ENCODE measurements at places on chromosomes 6 and 20.

- DNase-seq: peak; percentile 9
Observed at GRCh38 chr20:62030834-62031434, 34.7 kb downstream of the TAF4 start.

DNA sequence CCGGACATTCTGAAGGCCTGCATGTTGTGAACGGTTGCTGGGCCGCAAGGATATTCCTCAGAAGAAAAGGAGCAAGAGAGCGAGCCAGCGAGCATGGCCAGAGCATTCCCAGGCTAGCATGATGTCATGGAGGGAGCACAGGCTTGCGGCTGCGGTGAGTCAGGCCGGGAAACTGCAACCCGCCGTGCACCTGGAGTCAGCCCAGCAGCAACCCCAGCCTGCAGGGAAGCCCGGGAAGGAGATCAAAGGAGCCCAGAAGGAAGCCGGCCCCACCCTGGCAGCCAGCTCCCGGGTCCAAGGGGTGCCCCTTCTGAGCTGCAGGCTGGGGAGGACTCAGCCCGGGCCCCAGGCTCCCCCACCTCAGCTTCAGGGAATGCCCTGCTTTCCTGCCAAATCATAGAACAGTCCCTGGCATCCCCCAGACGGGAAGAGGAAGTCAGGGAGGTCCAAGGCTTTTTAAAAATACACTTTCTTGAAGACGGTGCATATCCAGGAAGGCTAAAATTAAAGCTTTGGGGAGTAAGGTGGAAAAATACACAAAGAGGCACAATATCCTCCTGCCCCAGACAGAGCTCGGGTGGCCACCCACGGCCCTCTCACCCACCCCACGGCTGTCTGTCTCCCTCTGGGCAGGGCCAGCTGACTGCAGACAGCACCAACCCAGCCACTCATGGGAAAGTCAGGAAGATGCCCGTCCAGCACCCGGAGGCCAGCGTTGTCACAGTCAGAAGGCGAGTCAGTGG is 53.7 kb downstream of the BMP7 start:
- no peak for DNase-seq

DNA sequence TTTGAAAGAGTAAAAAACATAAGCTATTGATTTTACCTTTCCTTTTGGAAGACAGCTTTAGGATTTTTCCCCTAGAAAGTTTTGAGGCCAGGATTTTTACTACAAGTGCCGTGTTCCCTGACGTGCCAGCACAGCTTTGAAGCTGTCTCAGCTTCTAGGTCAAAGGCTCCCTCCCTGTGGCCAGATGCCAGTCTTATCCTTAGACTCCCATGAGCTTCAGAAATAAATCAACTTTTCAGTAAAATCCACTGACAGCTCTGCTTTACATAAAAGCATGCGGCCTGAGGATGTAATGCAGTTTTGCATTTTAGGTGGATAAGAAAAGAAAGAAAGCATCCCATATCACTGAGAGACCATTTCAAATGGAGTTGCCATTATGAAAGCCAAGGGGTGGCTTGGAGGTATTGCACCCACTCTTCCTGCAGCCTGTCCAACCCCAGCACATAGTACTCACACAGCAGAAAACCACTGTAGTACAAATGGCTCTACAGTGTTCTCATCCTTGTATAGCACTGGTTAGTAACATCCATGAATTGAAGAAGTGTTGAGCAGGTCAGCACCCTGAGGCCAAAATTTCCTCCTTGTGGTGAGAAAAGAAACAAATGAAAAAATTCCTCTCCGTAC is 15.2 kb upstream of the ATXN1 start:
- no peak for DNase-seq

GRCh38 chr6:2196079-2196679 is 49.2 kb downstream of the GMDS start:
- DNase-seq: no peak

DNA sequence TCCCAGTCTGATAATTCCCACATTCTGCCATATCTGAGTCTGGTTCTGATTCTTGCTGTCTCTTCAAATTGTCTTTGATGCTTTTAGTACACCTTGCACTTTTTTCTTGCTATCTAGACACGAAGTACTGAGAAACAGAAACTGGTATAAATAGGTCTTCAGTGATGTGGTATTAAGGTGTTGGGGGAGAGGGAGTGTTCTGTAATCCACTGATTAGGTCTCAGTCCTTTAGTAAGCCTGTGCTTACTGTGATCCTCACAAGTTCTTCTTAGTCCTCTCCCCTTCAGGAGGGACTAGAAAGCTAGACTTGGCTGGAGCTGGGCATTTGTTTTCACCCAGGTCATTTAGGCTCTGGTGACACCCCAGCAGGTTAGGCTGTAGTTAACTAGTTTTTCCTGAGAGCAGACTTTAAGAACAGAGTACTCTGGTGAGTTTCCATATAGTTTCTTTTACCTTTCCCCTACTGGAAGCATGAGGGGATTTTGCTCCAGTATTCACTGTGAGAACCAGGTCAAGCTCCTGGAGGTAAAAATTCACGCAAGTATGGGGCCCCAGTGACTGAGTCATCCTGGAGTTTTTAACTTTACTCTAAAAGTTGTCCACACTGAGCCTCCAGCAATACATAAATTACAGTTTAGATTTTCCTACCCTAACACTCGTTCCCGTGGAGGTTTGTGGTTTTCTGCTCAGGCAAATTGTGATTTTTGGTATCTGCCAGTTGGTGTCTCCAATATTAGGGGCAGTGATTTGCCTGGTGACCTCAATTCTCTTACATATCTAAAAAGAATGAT is 154.6 kb downstream of the CDKAL1 start:
- no peak for DNase-seq

- DNase-seq: no peak
Observed at GRCh38 chr6:162076816-162077215, 650.8 kb downstream of the PRKN start.

DNA sequence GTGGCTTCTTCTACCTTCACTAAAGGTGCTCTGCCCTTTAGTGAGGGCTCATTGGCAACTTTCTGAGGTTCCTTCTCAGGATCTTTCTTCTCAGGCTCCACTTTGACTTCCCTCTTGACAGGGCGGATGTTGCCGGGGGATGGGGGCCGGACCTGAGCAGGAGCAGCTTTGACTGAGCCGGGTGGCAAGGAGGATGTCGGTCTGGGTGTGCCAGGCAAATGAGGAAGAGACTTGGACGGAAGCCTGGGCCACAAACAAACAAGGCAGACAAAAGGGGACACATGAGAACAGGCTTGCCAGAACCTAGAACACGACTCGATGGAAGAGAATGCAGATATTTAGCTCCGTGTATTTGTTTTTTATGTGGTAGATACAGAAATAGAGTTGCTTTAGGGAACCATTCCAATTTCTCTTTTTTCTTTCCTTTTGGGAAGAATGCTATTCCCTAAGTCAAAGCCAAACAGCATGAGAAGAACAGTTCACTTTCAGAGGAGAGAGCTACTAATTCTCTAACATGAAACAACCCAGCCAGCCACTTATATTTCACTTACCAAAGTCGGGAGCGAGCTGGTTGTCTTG is 76.2 kb upstream of the BCLAF1 start:
- DNase-seq: no peak

- DNase-seq: no peak
Observed at GRCh38 chr6:157985378-157986155, 3.9 kb downstream of the SYNJ2 start.

DNA sequence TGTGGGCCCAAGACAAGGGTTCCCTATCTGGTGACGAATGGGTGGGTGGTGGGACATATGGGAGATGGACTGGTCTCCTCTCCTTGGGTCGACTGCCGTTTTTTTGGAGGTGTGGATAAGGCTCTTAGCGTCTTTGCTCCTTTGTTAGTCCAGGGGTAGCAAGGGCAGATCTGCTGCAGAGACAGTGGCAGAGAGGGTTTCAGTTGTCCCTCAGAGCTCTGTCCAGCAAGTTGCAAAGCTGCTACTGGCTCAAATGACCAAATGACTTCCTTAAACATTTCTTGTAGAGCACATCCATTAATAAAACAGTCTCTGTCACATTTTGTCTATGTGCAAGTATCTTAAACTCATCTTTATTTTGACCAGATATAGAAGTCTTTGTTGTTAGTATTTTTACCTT is 508.0 kb upstream of the ADGRB3 start:
- no peak for DNase-seq

- no peak for DNase-seq
Observed at GRCh38 chr6:6858533-6858982, 249.2 kb upstream of the RREB1 start.

GRCh38 chr6:10215326-10216110 is 199.4 kb downstream of the TFAP2A start:
- no peak for DNase-seq

DNA sequence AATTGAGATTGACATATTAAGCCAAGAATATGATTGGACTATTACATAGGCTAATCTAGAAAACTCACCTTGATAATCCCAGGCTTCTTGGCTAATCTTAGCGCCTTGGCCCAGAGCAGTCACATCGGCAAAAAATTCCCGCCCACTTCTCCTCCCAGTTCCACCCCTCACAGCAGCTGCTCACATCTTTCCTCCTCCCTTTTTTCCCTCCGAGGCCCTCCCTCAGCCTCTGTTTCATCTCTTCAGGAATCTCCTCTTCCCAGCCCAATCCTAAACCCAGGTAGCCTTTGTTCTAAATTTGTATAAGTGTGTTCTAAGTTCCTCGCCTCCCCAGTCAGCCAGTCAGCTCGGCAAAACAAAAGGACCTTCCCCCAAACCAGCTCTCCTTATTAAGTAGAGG is 184.3 kb downstream of the PRKN start:
- no peak for DNase-seq

DNA sequence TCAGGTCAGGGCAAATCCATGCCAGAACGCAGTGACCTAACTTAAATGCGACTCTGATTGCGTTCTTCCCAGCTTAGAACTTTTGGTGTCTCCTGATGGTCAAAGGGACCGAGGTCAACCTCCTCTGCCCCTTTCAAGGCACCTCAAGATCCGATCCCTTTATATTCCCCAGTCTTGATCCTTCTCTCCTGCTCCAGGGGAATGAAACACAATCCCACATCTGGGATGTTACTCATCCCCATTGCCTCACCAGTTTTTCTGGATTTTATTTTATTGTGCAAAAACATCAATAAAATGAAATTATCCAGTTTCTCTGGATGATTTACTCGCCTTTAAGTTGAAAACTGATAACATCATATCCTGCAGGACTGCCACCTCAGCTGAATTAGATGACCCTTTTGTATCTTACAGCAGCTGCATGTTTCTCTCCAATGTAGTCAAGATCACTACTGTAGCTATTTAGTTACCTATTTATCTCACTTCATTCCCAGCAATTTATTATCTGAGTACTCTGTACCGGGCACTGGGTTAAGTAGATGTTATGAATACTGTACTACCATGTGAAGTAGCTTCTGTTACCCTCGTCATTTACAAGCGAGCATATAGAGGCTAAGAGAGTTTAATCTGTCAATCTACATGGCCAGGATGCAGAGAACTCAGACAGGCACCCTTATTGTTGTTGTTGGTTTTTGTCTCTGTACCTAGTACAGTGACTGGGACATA is 44.0 kb downstream of the IRAK1BP1 start:
- DNase-seq: no peak

DNA sequence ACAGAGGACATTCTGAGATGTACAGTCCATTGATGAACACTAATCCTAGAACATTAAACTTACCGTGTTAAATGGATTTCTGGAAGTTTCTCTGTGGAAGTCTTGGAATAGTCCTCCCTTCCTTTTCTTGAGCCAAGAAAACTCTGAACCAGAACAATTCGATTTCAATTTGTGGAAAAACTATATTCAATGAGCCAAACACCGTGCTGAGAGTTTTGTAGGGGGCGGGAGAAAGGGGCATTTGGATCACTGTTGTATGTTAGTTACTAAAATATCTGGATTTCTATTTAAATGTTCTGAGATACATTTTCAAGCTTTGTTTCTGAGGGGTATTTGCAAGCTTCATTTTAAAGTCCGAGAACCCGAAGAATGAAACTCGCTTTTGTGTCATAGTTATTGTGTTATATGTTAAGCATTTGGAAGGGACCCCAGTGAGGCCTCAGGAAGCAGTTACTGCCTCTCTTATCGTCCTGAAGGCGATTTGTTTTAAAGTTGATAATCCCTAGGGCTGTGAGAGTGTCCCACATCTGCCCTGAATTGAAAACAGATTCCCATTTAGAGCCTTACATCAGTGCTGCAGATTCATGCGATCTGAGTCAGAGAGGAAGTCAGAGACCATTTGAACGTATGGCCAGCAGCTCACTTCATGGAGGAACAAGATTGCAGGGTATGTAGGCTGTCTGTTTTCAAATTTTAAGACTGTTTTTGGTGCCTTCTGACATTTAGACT is 70.8 kb upstream of the SASH1 start:
- DNase-seq: no peak

DNA sequence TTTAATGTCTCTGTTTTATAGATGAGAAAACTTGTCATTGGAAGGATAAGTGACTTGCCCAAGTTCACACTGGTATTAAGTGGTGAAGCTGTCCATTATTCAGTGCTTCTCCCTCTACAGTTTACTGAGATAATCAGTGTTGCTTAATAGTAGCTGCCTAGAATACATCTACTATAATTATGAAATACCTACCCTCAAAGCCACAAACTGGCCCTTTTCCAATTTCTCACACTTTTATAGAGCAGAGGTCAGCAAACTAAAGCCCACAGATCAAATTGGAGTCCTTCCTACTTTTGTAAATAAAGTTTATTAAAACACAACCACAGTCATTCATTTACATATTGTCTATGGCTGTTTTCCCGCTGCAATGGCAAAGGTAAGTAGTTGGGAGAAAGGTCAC is 73.5 kb downstream of the EYS start:
- no peak for DNase-seq

GRCh38 chr20:53608071-53608455 is 14.4 kb upstream of the ZNF217 start:
- no peak for DNase-seq

GRCh38 chr20:55446301-55446700 is 559.0 kb downstream of the CBLN4 start:
- DNase-seq: no peak

Data from activated T-cell treated with anti-CD3 and anti-CD28 coated beads for 48 hours (primary cell).